ENCODE measurements at places on chromosomes 5 and 9.
A peak's percentile ranks its signal among the peaks of the same experiment; 100 is the strongest.

DNA sequence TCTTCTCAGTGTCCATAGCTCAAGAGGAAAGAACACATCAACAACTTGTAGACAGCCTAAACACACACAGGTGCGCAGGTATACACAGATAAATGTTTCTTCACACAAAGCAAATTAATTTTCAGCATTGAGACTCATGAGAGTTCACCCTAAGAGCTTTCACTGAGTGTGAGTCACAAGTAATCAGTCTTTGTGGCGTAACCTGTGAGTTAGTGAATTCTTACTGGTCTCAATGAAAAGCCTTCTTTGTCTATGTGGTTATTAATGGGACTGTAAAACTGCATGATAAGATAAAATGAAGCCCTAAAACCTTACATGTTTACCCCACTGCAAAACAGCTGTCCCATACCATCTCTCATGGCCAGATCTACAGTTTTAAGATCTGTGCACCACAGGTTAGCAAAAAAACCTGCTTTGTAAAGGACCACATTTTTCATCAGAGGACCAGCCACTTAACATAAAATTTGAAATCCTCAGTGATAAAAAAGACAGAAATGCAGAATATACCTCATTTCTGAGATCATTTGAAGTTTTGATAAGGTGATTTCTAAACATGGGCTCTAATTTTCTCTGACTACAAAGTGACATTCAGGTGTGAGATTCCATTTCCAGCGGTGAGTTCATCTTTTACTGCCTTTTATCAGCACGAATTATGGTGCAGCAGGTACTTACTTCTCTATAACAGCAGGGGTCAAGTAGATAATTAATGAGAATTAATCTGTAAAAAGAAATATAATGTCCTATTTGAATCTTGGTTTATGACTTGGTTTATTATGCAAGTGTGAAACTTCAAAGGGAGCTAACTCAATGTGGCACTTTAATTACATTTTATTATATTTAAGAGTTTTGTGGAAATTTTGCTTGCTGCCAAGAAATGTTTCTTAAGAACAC, 335.7 kb upstream of the PIK3R1 start:
- no peak for DNase-seq

GRCh38 chr5:103211576-103212561, 46.7 kb upstream of the MACIR start:
- DNase-seq = no peak

GRCh38 chr5:131272307-131272706, 8.5 kb downstream of the CDC42SE2 start:
- no peak for DNase-seq

DNA sequence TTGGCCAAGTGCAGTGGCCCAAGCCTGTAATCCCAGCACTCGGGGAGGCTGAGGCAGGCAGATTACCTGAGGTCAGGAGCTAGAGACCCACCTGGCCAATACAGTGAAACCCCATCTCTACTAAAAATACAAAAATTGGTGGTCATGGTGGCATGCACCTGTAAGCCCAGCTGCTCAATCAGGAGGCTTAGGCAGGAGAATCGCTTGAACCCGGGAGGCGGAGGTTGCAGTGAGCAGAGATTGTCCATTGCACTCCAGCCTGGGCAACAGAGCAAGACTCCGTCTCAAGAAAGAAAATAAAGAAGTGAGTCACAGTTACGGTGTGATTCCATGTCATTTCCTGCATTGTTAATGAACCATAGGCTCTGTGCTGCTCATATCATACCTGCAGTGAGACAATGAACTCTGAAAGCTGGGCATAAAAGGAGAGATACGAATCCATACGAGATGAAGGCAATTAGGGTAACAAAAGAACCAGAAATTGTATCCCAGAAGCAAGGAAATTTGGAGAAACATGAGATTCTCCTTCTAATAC, 44.6 kb downstream of the TIMD4 start:
- DNase-seq = no peak

DNA sequence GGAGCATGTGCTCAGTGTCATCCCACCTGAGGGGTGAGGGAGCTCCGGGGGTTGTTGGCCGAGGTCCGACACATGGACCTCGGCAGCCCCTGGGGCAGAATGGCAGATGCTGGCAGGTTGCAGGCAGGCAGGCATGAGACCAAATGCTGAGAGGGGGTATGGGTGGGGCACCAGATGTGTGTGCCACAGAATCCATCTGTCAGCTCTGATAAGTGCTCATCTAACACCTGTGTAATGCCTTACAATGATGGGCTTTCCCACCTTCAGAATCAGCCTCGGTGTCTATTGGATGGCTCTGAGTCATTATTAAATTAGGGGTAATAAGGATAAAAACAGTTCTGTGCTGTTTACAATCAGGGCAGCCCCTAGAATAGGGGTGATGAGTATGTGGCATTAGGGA, 73.1 kb upstream of the SAP30L start:
- peak; percentile 57 for DNase-seq

DNA sequence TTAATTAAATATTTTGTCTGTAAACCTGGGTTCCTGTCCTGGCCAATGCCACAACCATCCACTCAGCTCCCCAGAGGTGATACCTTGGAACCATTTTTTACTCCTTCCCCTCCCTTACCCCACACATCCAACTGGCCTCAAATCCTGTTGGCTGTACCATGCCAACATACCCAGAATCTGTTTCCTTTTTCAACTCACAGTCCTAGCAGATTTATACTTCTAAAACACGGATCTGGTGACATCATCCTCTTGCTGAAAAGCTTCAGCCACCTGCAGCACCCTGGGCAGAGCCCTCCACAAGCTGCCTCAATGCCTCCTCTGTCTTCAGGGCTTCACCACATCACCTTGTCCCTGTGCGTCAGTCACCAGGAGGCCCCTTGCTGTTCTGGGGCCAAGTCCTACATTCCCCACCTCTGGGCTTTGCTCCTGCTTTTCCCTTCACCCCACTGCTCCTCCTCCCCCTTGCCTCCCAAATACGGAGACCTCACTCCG, 14.9 kb downstream of the SEMA6A start:
- no peak for DNase-seq

- no peak for DNase-seq
Measured at GRCh38 chr9:112404508-112404932, 24.6 kb downstream of the HSDL2 start.

DNA sequence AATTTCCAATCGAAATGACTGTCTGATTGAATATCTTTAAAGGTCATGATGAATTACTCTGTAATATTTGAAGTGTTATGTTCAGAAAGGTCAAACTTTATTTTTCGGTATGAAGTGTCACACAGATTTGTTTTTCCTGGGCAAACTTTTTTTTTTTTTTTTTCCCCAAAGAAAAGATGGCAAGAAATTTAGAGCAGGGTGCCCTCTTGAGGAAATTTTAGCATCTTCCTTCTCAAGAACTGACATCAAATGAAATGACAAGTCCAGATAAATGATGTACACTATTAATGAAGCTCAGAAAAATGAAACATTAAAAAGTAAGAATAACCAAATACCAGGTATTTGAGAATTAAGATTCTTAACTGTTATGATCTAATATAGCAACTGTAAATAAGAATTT, 123.6 kb downstream of the INVS start:
- peak; percentile 38 for DNase-seq

GRCh38 chr9:69237702-69238295, 63.7 kb downstream of the TJP2 start:
- DNase-seq = no peak

- DNase-seq = no peak
Measured at GRCh38 chr5:115583474-115583873, 18.8 kb downstream of the TICAM2 start.

GRCh38 chr5:154714266-154714986, 40.8 kb upstream of the LARP1 start:
- DNase-seq = no peak

GRCh38 chr9:116901260-116901659, 214.2 kb downstream of the TRIM32 start:
- no peak for DNase-seq

DNA sequence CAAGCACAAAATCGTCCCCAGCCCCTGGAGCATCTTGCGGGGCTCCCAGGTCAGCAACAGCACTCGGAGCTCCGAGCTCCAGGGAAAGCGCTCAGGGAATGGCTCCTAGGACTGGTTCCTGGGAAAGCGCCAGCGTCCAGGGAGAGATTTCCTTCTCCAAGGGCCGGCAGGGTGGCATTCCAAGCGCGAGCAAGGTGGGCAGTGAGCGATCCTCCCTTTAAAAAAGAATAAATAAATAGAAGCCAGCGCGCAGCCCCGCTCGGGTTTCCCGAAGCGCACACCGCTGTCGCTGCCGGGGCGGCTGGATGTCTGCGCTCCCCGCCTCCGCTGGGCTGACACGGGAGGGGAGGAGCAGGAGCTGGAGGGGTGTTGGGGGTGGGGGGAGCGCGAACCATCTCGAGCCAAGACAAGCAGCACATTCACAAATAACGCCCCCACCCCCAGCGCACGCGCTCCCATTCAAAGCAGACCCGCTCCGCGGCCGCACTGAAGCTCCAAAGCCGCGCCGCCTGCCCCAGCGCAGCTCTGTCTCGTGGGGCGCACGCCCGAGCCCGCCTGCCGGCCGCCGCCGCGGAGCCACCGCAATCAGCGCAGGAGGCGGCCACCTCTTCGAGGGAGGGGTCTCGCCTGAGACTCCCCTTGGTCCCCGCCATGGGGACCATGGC, 327.4 kb downstream of the SH3GL2 start:
- DNase-seq = peak; percentile 8

GRCh38 chr9:132268725-132269352, 85.9 kb downstream of the SETX start:
- DNase-seq = peak; percentile 72

- no peak for DNase-seq
Measured at GRCh38 chr9:136927343-136928271, 16.9 kb downstream of the FBXW5 start.

GRCh38 chr5:25107853-25108252, 463.1 kb upstream of the CDH10 start:
- no peak for DNase-seq

DNA sequence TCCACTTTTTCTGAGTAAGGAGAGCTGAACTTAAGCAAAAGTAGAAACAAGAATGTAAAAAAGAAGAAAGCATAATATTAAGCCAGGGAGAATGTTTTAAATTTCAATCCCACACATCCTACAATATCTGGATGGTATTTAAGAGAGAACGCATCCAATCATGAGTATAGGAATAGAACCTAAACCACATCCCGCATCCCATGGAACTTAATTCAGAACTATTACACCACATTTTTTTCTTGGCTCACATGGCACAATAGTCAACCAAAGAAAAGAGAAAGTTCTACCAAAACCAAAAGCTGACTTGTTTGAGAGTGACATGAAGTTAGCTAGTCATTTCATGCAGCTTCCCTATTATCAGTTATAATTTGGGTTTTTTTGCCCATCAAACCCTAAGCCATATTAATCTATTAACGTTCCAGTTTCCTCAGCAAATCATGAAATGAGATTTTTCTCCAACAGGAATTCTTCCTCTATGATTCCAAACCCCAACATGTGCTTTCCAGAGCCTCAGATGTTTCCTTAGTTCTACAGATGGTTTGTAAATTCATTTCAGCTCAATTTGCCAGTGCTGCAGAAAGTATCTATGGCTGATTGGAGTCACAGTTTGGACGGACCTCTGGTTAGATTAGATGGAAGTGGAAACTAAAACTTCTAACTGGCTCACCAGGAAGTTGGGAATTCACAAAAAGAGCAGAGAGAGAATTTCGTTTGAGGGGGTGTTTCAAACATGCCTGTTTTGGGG, 22.5 kb downstream of the ADAMTSL1 start:
- DNase-seq = no peak

- DNase-seq = no peak
Measured at GRCh38 chr5:157384971-157385709, 74.9 kb upstream of the NIPAL4 start.

GRCh38 chr9:17081814-17082213, 53.0 kb upstream of the CNTLN start:
- no peak for DNase-seq

- no peak for DNase-seq
Measured at GRCh38 chr9:133906932-133907910, 84.9 kb downstream of the VAV2 start.

DNA sequence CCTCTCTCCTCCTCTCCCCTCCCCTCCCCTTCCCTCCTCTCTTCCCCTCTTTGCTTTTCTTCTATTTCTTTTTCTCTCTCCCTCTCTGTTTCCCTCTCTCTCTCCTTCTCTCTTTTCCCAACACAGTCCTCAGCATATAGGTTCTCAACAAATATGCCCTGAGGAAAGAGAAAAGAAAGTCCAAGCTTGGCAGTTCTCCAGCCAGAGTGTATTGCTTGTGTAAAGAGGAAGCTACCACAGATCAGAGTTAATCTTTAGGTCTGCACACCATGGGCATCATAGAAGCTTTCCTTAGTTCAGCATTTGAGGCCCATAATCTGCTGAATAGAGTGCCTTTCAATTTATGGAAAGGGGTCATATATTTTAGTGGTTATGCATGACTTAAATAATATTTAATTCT, 382.8 kb upstream of the WWC1 start:
- no peak for DNase-seq

GRCh38 chr9:72363908-72364678, 915 bp downstream of the ZFAND5 start:
- DNase-seq = peak; percentile 31

DNA sequence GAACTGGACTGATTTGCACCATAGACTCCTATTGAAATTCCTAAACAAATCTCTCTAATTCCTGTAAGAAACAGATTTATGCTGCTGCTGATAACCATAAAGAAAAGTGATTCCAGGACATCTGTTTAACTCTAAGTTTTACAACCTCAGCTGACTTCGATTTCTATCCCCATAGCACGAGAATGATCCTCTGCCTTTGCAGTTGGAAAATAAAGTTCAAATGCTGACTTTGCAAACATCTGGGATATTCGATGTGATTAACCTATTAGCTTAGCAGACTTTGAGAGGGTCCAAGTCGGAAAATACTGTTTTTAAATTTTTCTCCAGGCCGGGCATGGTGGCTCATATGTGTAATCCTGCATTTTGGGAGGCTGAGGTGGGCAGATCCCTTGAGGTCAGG, 247.3 kb downstream of the PSAT1 start:
- no peak for DNase-seq

- DNase-seq = no peak
Measured at GRCh38 chr5:168057905-168058304, 233.5 kb upstream of the WWC1 start.

All from NCI-H2171 (cell line).